ENCODE measurements at places on chromosomes 6 and 20. TPM values are rescaled to one million over a fixed set of nuclear protein-coding genes. Genes with fewer than 3 reads are reported as not detected.

ARMC12 gene
- total RNA-seq = 1.6 TPM

RIPPLY2 gene
- total RNA-seq = 0.90 TPM

TP53TG5 gene
- 1.9 TPM for total RNA-seq

ZSCAN9 gene
- total RNA-seq = 17.6 TPM

PRSS35 gene
- total RNA-seq = 0.26 TPM

DNA sequence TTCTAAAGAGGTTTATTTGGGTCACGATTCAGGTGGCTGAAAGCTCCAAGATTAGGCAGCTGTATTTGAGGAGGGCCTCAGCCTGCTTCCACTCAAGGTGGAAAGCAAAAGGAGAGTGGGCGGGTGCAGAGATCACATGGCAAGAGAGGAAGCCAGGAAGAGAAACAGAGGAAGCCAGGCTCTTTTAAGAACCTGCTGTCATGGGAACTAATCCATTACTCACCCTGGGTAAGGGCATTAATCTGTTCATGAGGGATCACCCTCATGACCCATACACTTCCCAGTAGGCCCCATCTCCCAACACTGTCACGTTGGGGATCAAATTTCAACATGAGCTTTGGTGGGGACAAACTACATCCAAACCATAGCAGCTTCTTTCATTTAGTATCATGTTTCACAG lies 53.9 kb downstream of the DHX35 start:
- no peak for DNase-seq

GRCh38 chr20:14992153-14992552 lies 654.7 kb upstream of the FLRT3 start:
- DNase-seq = no peak

GRCh38 chr6:79506251-79506650 lies 31.0 kb downstream of the LCA5 start:
- no peak for DNase-seq

DNA sequence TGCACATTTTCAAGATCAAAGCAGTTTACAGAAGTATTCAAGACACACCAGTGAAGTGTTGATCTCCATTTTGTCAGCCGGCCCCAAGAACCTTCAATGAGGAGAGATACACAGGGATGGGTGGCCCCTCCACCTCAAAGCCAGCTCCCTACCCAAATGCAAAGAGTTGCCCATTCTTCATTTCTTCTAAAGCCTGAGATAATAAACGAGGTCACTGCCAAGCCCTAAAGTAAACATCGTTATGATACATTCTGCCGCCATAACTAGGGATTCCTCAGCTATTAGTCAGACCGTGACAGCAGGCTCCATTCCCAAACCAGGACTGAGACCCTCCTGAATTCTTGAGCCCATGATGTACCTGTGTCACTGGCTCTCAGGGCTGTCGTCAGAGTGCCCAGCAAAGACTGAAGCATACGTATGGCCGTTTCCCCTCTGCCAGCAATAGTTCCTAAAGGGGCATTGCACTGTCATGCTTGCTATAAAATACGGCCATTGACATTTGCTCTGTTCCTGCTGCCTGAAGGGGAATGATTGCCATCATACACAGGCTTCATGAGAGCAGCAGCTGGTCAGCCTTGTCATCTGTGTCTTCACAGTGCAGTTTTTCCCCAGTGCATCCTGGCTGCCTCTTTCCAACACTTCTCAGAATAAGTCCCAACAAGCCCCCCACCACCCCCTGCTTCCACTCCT lies 41.7 kb downstream of the ISM1 start:
- DNase-seq = no peak

DNA sequence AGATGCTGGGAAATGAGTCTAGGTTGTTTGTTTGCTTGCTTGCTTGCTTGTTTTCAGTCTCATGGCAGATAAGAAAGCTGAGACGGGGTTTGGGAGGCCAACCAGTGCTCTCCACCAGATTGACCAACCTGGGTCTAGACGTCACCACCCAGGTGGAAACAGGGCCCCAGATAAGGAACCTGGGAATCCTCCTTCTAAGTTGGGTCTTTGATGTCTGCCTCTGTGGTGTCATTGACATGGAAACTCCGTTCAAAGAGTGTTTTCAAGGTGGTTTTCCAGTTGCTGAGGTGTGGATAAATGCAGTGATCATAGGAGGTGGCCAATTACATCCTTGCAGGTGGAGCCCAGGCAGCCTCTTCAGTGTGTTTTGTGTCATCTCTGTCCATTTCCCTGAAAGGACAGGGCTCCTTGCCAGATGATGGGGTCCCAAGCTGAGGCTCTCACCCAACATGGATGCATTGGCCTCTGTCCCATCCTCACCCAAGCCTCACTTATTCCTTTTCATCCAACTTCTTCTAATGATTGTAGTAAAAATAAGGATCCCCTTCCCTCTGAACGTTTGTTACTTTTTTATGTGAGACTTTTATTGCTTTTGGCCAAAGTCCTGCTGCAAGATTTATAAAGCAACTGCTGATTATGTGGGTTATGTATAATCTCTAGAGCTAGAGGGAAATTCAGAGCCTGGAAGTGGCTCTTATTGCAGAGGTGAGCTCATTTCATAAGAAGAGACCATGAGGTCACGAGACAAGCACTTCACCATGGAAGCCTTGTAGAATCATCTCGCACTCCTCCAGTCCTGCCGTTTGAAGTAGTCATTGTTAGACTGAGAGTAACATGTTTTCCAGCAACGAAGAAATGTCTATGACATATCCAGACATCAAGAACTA lies 32.0 kb upstream of the SYNDIG1 start:
- DNase-seq = peak; percentile 23

DNA sequence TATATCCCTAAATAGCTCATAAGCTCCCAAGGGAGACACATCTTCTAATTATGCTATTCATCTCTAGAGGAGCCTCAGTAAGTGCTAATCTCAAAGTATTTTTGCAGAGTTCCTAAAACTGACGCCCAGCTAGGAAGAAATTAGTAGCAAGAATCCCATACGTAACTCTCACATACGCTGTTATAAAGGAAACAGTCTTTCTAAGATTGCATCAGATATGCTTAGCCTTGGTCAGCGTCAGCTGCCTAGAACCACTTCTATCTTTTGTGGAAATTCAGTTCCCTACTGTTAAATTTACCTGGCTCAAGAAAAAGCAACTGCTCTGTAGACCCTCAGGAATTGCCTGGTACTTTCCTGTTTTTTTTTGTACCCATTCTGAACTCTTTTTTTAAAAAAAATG lies 13.6 kb downstream of the RIPOR2 start:
- no peak for DNase-seq

DNA sequence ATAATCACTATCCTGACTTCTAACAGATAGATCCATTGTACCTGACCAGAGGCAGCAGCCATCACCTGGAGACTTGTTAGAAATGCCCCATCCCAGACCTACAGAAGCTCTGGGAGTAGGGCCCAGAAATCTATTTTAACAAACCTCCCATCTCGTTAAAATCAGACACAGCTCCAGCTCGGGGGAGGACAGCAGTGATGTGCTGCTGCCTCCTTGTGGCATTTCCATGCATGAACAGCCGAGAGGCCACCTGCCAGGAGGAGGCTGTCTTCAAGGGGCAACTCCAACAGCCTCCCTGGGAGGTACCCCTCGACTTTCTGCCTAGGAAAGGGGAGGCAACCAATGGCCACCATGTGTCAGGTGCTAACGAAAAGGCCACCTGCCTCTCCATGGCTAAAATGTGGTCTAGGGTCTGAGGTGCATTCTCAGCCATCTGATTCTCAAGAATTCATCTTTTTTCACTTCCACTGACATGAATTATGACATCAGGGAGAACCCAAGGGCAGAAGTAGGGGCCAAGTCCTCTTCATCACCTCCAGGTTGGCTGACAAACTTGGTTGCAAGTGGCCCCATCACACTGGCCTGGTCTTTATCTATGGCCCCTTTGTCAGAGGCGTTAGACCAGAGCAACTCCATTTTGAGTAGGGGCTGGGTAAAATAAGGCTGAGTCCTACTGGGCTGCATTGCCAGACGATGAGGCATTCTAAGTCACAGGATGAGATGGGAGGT lies 12.2 kb upstream of the KCNK15 start:
- peak; percentile 74 for DNase-seq

DNA sequence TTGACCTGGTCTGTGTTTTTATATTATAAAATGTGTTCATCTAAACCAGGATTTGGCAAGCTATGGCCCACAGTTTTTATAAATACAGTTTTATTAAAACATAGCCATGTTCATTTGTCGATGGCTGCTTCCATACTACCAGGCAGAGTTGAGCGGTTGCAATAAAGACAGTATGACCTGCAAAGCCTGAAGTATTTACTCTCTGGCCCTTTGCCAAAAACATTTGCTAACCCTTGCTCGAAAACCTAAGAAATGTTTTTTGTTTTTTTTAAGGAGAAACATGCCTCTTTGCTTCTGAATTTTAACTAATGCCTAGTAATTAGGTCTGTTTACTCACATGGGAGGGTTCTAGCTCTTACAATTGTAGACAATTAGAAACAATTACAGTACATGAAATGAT lies 67.4 kb upstream of the SMIM28 start:
- no peak for DNase-seq

GRCh38 chr20:23161968-23162696 lies 76.0 kb upstream of the CD93 start:
- DNase-seq = peak; percentile 67

DNA sequence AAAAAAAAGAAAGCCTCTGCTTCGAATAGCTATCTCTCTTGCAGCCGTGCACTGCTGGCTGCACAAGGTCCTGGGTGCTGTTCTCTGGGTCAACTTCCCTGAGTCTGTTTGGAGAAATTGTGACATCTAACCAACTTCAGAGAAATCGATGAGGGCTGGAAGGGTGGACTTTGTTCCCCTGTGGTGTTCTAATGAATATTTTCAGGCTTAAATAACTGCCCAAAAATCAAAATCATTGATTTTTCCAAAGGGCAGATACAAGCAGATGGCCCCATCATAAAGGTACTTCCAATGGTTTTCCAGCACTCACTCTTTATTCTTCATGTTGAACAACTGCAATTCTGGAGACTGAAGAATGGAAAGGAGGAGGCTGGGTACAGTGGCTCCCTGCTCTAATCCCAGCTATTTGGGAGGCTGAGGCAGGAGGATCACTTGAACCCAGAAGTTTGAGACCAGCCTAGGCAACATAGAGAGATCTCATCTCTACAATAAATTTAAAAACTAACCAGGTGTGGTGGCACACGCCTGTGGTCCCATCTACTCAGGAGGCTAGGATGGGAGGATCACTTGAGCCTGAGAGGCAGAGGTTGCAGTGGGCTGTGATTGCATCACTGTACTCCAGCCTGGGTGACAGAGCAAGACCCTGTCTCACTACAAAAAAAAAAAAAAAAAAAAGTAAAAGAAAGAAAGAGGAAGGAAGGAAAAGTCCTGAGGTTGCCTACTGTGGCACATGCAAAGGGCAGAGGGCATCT lies 59.1 kb downstream of the FOXA2 start:
- DNase-seq = no peak

GRCh38 chr6:3455569-3456394 lies 1.1 kb downstream of the SLC22A23 start:
- DNase-seq = peak; percentile 21

Data from uterus (tissue), 4 donors.